ENCODE measurements at places on chromosomes 1 and 21.

- no peak for DNase-seq
These were observed 12.8 kb upstream of the RGS16 start for GRCh38 chr1:182617014-182617429.

DNA sequence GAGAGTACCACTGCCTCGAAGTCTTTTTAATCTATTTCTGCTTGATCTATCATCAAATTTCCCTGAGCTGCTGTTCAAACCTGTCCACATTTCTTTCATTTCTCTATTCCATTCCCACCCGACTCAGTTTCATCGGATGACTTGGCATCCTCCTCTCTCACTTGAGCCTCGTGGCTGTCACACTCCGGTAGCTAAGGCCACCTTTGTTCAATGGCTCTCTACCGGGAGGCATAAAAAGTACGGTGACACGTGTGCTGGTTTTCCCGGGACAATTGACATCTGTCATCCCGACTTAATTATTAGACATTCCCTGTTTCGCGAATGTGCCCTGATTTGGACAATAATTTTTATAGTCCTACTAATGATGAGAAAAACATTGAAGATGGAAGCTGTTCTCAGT, 22.6 kb downstream of the MIS18A start:
- no peak for DNase-seq

DNA sequence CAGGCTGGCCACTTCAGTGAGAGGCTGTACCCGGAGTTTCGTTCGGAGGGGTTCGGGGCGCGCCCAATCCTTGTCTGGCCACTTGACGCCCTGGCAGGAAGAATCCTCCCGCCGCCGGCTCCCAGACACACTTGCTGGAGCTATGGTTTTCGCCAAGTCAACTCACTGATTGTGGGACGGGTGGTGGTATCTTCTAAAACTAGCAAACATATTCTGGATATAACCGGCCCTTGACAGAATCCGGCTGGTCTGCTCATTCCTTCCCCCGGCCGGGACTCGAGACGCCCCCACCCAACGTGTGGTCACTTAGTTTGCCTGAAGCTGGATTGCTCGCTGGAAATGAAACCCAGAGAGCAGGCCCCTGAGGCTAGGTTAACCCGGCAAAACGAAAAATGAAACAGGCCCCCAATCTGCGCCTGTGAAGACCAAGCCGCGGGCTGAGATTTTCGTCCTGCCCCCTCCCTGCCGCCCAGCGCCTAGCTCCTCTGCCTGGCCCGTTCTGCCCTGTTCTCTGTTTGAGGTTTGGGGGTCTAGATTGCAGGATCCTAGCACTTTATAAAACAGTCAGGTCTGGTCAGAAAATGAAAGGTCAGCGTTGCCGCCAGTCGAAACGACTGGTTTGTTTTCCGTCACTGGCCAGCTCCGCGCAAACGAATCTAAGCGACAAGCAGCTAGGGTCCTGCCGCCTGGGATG, 4.6 kb downstream of the GFI1 start:
- no peak for DNase-seq

DNA sequence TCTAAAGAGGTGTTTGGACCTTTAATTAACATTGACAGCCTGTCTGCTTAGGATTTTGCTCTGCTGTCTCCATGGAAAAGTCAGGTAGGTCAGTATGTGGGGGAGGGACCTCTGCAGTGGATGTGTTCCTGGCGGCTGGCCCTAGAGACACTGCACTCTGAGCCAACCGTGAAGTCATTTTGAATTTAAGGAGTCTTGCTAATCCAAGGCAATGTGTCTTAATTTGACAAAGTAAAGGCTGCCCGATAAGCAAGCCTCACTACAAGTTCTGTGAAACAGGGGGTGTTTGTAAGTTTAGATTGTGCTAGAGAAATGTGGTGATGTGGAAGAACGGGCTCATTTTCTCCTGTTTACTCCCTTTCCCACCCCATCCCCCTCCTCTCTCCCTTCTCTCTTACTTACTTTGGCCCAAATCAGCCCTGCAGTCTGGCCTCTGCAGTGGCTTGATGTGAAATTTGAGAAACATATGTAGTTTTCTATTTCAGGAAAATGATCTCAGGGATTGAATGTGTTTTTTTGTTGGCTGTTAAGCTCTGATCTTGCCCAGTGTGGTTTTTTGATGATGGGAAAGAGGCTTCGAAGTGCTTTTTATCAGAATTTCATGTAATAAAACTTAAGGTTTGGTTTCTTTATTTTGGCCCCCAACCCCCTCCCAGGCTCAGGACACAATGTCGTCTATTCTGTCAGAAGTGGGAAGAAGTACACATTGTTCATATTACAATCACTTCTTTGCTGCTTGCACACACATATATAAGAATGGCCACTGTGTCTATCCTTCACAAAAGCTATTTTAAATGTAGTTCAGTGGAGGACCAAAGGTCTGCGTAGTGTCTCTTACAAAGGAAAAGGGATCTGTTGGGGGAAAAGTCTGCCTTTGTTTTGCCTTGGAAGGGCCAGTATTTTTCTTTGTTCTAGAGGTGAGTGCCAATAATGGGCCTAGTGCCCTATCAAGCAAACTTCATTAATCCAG, 96.6 kb downstream of the FGGY start:
- DNase-seq, result peak; percentile 95

DNA sequence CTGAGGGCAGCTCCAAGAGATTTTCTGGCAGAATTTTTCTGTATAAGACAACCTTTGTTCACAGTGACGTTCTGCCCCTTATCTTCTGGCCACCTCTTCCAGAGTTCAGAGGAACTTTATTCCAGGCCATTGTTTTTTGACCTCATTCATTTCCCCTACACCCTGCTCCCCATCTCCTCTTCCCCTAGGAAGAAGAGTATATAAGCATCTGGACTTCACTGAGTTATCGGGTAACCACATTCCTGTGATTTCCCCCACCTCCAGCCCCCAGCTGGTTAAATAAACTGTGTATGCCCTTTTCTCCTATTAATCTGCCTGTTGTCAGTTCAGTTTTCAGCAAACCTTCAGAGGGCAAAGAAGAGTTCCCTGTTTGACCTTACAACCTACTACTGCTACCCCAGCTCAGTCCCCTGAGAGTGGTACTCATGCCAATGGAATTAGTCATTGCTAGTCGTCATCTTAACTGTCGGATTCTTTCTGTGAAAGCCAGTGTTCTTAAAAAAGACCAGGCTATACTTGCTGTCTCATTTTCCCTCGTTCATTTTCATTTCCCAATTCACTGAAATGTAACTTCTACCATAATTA, 14.3 kb upstream of the ALG14 start:
- DNase-seq, result peak; percentile 37

- no peak for DNase-seq
These were observed 118.0 kb upstream of the MARK1 start for GRCh38 chr1:220409771-220410595.

- no peak for DNase-seq
These were observed 108.8 kb downstream of the TNFSF18 start for GRCh38 chr1:172941945-172942344.

GRCh38 chr1:204627436-204627835, 58.1 kb downstream of the LRRN2 start:
- DNase-seq, result no peak

DNA sequence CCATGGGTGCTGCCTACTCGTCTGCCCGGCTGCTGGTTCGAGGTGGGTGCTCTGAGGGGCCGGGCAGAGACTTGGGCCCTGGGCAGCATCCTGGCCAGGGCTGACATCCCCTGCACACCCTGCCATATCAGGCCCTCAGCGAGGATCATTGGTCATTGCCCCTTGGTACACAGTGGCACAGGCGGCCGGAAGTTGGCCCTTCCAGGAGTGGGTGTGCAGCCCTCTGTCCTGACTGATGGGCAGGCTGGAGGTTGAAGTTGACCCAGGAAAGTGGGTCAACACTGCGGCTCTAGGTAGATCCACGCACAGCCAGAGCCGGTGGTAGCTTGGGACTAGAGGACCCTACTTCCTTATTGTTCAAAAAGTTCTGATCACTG, 72.9 kb downstream of the TRIM11 start:
- no peak for DNase-seq

- DNase-seq, result no peak
These were observed 180.8 kb upstream of the CAMK1G start for GRCh38 chr1:209402697-209403096.

Measured in DMS 273 treated with DMSO at 0.1 percent for 48 hours (cell line).